Hepatocyte (in vitro differentiated cells): ENCODE measurements at places on chromosomes 2 and 18.

DNA sequence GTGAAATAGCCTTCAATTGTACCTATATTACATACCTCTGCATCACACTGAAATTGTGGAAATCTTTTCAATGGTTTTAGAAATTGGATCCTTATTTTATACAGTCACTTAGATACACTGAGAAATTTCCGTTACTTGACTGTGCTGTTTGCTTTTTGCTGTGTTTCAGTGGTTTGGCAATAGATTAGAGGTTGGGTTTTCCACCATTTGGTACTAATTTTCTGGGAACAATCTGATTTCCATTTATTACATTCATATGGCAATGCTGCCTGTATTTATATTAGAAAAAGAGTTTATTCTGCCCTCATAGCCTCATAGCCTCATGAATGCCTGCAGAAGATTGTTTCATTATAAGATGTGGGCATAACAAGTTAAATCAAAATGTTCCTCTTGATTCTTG, 285.0 kb downstream of the GULP1 start:
- H3K27ac ChIP-seq = peak overlapping the region; percentile 46
- no peaks in the 10 kb centered on the region for H3K27me3 ChIP-seq
- DNase-seq = no peak
- no peaks in the 10 kb centered on the region for H3K36me3 ChIP-seq
- H3K4me3 ChIP-seq = no peak overlapping the region

GRCh38 chr18:28127228-28127627, 49.7 kb downstream of the CDH2 start:
- no peak overlapping the region for H3K4me3 ChIP-seq
- no peaks in the 10 kb centered on the region for H3K36me3 ChIP-seq
- H3K27me3 ChIP-seq = no peaks in the 10 kb centered on the region
- DNase-seq = no peak
- H3K27ac ChIP-seq = no peak overlapping the region
- peaks cover 4% of the 10 kb centered on the region for H3K4me1 ChIP-seq

GRCh38 chr2:155141418-155141817, 442.9 kb downstream of the KCNJ3 start:
- no peak overlapping the region for H3K27ac ChIP-seq
- H3K4me3 ChIP-seq = no peak overlapping the region
- DNase-seq = no peak
- no peaks in the 10 kb centered on the region for H3K36me3 ChIP-seq

- no peaks in the 10 kb centered on the region for H3K36me3 ChIP-seq
- no peaks in the 10 kb centered on the region for H3K4me1 ChIP-seq
- H3K4me3 ChIP-seq = no peak overlapping the region
Measured at GRCh38 chr18:74638210-74638609, 40.5 kb downstream of the ZNF407 start.

DNA sequence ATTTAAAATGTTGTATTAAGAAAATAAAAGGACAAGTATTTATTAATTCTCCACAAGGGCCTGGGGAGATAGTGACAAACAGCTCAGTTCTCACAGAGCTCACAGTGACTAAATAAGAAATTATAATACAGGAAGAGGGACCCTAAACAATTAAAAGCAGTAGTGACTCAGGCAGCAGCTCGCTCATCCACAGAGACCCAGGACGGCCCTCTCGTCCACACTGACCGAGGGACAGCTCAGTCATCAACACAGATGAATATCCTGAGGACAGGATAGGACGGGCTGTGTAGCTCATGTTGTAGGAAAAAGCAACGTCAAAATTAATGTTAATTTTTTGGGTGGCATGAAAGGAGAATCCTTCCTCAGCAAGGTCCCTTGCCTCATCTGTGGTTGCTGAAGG, 44.1 kb downstream of the PARD6G start:
- H3K4me3 ChIP-seq = no peak overlapping the region
- H3K36me3 ChIP-seq = no peaks in the 10 kb centered on the region
- peaks cover 9% of the 10 kb centered on the region for H3K4me1 ChIP-seq
- no peak overlapping the region for H3K27ac ChIP-seq
- DNase-seq = no peak

DNA sequence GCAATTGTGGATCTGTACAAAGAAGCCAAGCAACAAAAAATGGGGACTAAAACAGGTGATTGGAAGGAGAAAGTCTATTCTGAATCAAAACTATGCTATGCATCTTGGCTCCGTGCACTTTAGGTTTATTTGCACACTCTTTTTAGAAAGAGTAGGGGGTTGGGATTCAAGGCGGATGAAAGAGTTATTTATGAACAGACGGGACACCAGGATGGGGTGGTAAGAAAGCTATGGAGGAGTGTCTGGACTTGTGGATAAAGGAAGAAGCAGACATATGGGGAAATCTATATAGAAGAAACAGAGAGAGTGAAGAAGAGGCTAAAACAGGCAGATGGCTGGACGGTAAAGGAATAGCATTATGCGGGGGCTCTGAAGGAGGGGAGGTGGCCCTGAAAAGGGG, 57.8 kb downstream of the TCF4 start:
- no peak overlapping the region for H3K4me3 ChIP-seq
- no peaks in the 10 kb centered on the region for H3K36me3 ChIP-seq
- no peaks in the 10 kb centered on the region for H3K27me3 ChIP-seq
- no peak for DNase-seq
- no peak overlapping the region for H3K27ac ChIP-seq

DNA sequence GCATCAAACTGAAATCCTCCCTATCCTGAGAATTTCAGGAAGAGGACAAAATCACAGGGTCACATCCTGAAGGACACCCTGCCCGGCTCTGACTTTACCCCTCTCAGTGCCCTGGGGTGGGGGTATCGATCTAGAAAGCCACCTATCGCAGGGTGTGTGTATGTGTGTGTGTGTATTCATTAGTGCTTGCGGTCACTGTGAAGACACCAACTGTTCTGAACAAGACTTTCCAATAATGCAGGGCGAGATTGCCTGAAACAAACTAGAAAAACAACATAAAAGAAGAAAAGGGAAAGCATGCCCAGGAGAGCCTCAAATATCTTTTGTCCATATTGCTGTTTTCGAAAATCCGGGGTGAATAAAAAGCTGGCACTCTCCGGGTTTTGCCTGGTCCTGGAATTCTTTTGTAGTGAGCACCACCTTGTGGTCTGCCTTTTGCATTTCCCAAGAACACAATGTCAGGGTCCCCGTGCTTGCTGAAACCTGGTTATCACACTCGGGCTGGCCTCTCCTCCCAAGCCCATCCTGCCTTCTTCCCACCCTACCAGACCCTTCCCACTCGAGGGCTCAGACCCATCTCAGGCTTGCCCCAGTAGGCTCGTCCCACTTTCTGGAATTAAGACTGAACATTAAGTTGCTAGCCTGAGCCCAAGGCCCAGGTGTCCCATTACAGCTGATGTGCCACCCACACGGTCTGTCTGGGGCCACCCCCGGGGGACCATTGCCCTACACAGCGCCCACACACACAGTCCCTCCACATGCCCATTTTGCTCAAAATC, 25.0 kb upstream of the COPS8 start:
- H3K36me3 ChIP-seq = no peaks in the 10 kb centered on the region
- H3K27me3 ChIP-seq = no peaks in the 10 kb centered on the region
- H3K4me1 ChIP-seq = peaks cover 6% of the 10 kb centered on the region
- peak overlapping the region; percentile 10 for H3K27ac ChIP-seq
- DNase-seq = peak; percentile 80

GRCh38 chr2:20471902-20472559, 25.2 kb downstream of the RHOB start:
- H3K4me3 ChIP-seq = no peak overlapping the region
- H3K27me3 ChIP-seq = no peaks in the 10 kb centered on the region
- no peak overlapping the region for H3K27ac ChIP-seq
- no peak for DNase-seq

- H3K27ac ChIP-seq = peak overlapping the region; percentile 62
- no peak for DNase-seq
- H3K4me1 ChIP-seq = peaks cover 24% of the 10 kb centered on the region
- H3K4me3 ChIP-seq = no peak overlapping the region
Measured at GRCh38 chr2:30545875-30546274, 98.8 kb downstream of the LCLAT1 start.

- no peaks in the 10 kb centered on the region for H3K4me1 ChIP-seq
- H3K36me3 ChIP-seq = no peaks in the 10 kb centered on the region
- H3K27ac ChIP-seq = no peak overlapping the region
- no peak for DNase-seq
- no peaks in the 10 kb centered on the region for H3K27me3 ChIP-seq
- no peak overlapping the region for H3K4me3 ChIP-seq
Measured at GRCh38 chr2:133732982-133733900, 165.0 kb upstream of the NCKAP5 start.

- no peaks in the 10 kb centered on the region for H3K27me3 ChIP-seq
- no peaks in the 10 kb centered on the region for H3K36me3 ChIP-seq
Measured at GRCh38 chr2:11832531-11832930, 86.1 kb downstream of the LPIN1 start.

DNA sequence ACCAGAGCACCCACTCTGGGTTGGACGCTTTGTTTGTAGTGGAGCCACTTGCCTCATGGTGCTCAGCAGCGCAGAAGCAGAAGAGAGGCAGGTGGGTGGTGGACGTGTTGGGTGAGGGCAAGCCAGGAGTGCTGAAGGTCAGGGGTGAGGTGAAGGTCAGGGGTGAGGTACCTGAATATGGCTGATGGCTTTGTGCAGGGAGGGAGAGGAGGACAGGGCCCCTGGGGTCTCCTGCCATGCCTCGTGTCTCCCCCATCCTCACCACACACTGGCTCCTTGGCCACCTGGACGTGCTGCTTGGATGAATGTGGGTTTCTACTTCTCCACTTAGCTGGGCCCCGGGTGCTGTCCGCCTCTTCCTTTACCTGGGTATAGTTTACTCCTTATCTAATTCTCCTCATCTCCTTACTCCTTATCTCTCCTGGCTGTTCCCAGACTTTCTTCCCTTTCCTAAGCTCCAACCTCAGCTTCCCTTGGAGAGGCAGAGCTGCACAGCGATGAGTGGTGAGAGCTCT, 68.1 kb downstream of the DYSF start:
- H3K4me3 ChIP-seq = no peak overlapping the region
- DNase-seq = no peak
- no peak overlapping the region for H3K27ac ChIP-seq
- no peaks in the 10 kb centered on the region for H3K4me1 ChIP-seq

DNA sequence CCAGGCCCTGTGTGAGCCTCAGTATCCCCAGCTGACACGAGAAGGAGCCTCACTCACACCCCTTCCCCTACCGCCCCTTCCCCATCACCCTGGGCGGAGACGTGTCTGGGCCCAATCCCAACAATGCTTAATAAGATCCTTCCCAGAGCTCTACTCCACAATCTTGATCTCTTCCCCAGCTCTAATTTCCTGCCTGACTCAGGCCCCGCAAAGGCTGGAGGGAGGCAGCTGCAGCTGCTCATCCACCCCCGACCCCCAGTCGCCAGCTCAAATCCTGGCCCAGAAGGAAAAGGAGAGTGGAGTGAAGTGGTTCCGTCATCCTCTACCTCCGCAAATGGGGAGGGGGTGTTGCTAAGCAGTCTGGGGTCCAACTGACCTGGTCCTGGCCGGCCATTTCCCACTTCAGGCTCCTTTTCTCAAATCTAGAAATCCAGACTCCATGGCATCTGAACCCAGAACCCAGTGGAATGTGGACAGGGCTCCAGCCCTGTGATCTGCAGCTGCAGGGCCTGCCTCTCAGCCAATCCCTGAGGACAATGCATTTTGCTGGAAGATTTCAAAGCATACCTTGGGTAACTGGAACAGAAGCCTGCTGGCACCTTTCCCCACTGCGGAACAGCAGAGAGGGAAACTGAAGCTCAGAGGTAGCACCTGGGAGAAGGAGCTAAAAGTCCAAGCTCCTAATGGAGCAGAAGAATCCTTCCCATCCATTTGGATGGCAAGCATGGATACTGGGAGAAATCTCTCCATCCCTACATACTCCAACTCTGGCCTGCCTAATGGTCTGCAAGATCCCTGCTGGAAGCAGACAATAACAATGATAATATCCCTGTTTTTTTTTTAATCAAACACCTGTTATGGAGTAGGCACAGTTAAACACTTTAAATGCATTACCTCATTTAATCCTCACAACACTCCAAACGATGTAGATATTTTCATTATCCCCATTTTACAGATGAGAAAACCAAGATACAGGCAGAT, 5.6 kb upstream of the TNS1 start:
- H3K36me3 ChIP-seq = no peaks in the 10 kb centered on the region
- H3K27me3 ChIP-seq = peaks cover 27% of the 10 kb centered on the region
- H3K4me1 ChIP-seq = peaks cover 25% of the 10 kb centered on the region
- DNase-seq = no peak
- H3K27ac ChIP-seq = no peak overlapping the region
- H3K4me3 ChIP-seq = no peak overlapping the region

GRCh38 chr2:149489452-149489851, 98.1 kb downstream of the MMADHC start:
- H3K4me3 ChIP-seq = no peak overlapping the region
- no peaks in the 10 kb centered on the region for H3K4me1 ChIP-seq
- H3K27ac ChIP-seq = no peak overlapping the region
- H3K27me3 ChIP-seq = no peaks in the 10 kb centered on the region
- no peak for DNase-seq

DNA sequence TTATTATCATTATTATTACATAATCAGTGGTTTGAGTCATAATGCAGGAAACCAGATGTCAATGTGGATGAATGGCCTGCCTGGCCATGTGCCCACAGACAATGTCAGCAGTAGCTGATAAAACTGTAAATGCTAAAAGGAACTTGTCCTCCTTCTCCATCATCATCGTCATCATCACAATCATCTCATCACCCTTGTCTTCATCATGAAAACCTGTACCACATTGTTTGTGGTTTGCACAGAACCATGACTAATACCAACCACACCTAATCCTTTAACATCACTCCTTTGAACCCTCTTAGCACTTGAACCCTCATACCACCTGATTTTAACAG, 96.0 kb downstream of the HNMT start:
- peaks cover 7% of the 10 kb centered on the region for H3K4me1 ChIP-seq
- DNase-seq = no peak
- H3K36me3 ChIP-seq = no peaks in the 10 kb centered on the region
- H3K27ac ChIP-seq = no peak overlapping the region

DNA sequence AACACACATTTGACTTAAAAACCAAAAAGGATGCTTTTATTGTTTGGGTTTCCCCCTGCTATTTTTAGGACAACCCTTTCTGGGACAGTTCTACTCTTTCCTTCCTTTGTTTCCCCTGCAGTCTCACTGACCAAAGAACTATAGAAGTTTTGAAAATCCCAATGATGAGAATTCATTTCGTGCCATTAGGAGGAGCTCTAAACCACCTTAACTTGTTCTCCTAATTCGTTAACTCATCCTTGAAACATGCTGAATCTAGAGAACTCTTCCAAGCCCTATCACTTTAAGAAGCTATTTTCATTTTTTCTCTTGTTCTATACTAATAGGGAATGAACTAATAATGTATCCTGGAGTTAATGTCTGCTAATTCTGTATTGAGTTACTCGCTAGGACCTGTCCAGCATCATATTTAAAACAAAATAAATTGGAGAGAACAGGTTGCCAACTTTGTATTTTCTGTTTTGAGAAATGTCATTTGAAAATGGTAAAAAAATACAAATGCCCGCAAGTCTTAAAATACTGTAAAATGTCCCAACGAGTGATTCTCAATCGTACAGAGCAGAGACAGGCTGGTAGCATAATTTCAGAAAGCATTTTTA, 62.9 kb downstream of the AFTPH start:
- no peaks in the 10 kb centered on the region for H3K36me3 ChIP-seq
- H3K4me1 ChIP-seq = no peaks in the 10 kb centered on the region
- H3K27me3 ChIP-seq = no peaks in the 10 kb centered on the region

- H3K36me3 ChIP-seq = no peaks in the 10 kb centered on the region
- peak; percentile 41 for DNase-seq
- peaks cover 3% of the 10 kb centered on the region for H3K4me1 ChIP-seq
- H3K27ac ChIP-seq = no peak overlapping the region
- H3K27me3 ChIP-seq = peaks cover 3% of the 10 kb centered on the region
Measured at GRCh38 chr2:224284134-224284946, 117.6 kb downstream of the FAM124B start.
